NCI-H1048 (cell line): ENCODE measurements at places on chromosomes 5 and 9.

GRCh38 chr5:6656680-6657079 is 23.4 kb downstream of the SRD5A1 start:
- DNase-seq: no peak

DNA sequence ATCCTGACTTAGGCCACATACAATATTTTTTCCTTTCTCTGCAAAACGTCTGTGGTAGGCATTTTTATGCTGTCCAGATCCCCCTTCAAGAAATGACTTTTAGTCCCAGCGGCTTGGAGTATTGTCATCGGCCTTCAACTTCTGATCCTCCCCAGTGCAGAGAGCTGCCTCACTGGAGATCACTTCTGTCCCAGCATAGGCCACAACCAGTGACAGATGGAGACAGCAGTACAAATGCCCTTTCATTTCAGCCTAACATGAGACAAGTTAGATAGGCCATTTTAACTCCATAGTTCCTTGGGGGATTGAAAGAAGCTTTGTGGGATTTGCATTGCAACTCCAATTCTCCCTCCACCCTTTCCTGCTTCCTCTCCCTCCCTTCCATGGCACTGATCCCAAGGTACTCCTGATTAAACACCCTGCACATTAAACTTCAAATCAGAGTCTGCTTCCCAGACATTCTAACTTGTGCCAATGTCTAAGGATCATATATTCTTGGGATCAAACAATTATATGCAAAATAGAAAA is 3.2 kb upstream of the MAMDC2 start:
- no peak for DNase-seq

- DNase-seq: no peak
Observed at GRCh38 chr9:16673171-16673570, 197.3 kb downstream of the BNC2 start.

GRCh38 chr5:98157368-98157767 is 616.1 kb upstream of the RGMB start:
- DNase-seq: no peak
